Cerebellar nuclear complex (tissue), 1 donor: ENCODE measurements at places on chromosomes 6 and 20.

DNA sequence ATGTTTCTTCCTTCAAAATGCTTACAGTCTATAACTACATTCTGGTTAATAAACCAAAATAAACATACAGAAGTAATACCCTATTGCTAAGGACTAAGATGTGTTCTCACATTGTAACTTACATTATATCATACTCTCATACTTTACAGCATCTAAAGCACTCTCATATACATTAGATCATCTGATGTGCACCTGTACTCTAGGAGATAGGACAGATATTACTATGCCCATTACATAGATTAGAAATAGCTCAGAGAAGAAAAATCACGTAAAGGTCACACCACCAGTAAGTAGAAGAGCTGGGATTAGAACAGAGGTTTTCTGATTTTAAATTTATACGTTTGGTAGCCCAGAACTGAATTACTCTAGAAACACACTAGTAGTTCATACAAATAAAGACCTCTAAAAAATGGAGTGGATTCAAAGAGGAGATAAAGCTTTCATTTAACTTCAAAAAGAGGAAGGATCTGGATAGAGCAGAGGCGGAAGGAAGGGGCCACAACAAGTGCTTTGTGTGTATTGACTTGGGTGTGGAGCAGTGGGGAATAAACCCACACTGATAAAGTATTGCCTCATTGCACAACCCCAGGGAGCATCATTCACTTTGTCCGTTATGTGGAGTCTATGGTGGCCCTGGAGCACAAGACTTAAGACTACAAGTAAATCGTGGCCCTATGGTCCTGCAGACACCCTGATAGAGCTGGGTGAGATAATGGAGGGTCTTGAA is 30.9 kb downstream of the SLC2A12 start:
- no peak for DNase-seq

- DNase-seq, result no peak
Measured at GRCh38 chr6:143772116-143773086, 70.7 kb upstream of the LTV1 start.

DNA sequence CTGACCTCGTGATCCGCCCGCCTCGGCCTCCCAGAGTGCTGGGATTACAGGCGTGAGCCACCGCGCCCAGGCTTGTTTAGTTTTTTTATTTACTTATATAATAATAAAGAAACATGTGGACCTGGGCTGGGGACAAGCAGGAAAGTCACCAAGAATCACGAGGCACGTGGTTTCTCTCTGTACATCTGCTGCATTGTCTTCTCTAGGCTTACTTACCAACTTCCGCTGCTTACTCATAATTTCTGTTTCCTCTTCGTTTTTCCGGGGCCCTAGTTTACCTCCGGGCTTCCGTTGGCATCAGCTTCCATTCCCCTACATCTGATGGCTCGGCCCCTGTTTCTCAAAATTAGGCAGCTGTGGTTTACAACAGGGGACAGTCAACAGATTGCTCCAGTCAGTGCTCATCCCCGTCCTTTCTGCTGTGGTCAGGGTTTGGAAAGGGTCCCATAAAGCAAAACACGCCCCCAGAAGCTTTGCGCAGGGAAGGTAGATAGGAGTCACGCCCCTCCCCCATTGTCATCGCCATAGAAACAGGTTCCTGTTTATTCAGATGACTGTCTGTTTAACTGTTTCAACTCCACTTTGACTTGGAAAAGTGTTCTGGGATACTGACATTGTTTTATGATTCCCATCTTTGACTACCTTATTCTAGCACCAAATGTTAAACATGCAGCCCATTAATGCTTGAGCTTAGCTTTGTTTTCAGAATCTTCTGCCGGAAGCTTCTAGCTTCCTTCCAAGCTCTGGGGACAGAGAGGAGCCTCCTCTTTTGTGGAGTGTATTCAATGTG is 31.9 kb upstream of the TXLNB start:
- DNase-seq, result no peak

- DNase-seq, result no peak
Measured at GRCh38 chr20:2618815-2619214, 33.6 kb upstream of the NOP56 start.

- DNase-seq, result no peak
Measured at GRCh38 chr20:61887596-61888093, 178.0 kb downstream of the TAF4 start.

GRCh38 chr20:60219984-60220562 is 261.9 kb downstream of the CDH26 start:
- no peak for DNase-seq

- no peak for DNase-seq
Measured at GRCh38 chr20:31833130-31833930, 12.1 kb downstream of the FOXS1 start.

DNA sequence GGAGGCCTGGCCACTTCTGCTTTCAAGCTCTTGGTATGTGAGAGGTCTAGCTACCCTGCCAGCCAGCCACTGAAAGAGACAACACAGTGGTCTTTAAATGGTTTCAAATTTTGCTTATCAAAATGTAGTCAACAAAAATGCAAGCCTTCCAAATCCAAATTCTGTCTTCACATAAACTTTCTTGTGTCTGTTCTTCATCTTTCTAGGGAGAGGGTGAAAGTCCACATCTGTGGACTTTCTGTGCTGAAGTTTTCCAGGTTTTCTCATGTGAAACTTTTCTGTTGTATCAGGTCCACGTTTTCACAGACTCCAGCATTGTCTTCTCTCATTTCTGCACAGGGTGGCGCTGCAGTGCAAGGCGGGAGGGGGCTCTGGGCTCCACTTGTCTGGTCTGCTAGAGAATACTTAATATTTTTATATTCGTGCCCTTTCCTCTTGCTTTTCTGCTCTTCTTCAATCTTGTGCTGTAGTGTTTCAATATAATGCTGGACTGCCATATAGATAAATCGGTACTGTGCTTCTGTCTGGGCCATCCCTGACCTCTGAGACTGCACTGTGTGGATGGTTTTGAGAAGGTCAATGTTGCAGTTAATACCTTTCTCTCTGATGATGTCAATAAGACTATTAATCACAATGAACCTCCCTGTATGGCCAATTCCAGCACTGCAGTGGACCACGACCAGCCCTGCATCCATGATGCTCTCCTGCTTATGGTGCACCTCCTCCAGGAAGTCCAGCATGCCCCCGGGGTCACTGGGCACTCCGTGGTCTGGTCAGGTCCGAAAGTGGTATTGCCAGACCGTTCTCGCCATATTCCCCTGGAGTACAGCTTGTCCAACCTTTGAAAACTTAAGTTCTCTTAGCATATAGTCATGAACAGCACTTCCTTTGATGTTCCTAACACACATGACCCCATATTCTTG is 161.6 kb upstream of the TNFAIP3 start:
- no peak for DNase-seq

- no peak for DNase-seq
Measured at GRCh38 chr6:56347526-56347925, 100.1 kb upstream of the COL21A1 start.

- no peak for DNase-seq
Measured at GRCh38 chr6:43940393-43941087, 170.5 kb downstream of the VEGFA start.
